ENCODE measurements at places on chromosomes 1 and 21.

- no peak for DNase-seq
These were observed 256.3 kb upstream of the ADGRL4 start for GRCh38 chr1:79262745-79263258.

DNA sequence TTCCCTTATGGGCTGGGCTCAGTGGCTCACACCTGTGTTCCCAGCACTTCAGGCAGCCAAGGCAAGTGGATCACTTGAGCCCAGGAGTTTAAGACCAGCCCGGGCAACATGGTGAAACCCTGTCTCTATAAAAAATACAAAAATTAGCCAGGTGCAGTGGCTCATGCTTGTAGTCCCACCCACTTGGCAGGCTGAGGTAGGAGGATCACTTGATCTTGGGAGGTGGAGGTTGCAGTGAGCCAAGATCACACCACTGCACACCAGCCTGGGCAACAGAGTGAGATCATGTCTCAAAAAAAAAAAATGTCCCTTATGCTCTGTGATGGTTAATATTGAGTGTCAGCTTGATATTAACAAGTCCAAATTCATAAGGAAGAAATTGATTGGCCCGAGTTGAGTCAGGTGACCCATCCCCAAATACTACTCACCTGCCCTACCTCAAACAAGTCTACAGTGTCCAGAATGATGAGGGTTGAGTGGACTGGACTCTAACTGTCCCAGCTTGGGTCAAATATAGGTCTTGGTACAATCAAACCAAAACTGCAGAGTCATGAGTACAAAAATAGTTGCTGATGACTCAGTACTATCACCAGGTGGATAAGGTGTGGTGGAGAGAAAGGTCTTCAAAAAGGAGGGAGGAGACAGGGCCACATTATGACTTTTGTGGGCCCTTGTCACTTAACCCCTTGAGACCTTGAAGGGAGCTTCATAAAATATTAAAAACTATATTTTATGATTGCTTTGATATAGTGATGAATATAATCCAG is 161.0 kb downstream of the ZNF326 start:
- no peak for DNase-seq

GRCh38 chr21:41446586-41446985 is 20.5 kb downstream of the MX1 start:
- DNase-seq, result no peak

DNA sequence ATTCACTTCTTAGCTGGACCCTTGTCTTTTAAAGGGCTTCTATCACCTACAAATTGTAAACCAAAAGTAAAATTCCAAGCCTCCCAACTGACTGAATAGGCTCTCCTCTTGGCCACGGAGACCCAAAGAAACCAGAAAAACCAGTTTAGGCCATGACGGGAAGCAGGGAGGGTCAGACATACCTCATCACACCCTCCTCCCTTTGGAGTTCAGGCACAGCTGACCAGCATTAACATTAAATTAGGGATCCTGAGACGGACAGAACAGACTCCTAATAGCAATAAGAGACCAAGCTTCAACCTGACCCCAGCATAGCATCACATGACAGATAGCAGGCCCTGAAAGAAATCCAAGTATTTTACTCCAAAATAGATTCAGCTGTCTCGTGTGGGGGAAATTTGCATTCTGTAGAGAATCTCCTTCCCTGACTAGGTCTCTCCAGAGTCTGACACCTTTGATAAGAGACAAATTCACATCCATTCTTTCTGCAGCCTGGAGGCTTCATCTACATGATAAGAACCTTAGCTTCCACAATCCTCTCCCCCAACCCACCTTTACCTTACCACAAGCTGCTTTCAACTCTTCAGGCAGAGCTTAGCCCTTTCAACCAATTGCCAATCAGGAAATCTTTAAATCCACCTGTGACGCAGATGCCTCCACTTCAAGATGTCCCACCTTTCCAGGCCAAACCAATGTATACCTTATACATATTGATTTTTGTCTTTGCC is 177.1 kb upstream of the RAB4A start:
- no peak for DNase-seq

- no peak for DNase-seq
These were observed 302.3 kb downstream of the BRINP3 start for GRCh38 chr1:190175320-190175719.

GRCh38 chr1:97780884-97781283 is 139.9 kb downstream of the DPYD start:
- DNase-seq, result no peak

DNA sequence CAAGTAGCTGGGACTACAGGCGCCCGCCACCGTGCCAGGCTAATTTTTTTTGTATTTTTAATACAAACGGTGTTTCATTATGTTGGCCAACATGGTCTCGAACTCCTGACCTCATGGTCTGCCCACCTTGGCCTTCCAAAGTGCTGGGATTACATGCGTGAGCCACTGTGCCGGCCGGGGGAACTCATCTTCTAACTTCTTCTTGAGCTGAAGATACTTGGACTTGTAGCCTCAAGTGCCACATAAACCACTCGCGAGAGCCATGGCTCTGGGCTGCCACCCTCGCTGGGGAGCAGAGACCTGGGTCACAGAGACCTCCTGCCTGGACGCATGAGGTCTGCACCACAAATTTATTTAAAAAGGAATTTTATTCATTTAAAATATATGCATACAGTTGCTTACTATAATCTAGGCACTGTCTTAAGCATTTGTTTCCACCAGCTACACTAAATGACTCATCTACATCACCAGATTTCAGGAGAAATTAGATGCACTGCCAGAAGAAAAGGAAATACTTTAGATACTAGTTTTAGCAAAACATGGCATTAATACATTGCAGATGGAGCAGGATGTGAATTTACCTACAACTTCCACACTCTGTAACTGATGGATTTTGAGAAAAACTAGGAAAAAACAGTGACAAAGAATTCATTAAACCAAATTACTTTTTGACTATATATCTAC is 29.9 kb upstream of the PUM1 start:
- DNase-seq, result no peak
